Testis (tissue), 5 donors: ENCODE measurements at places on chromosomes 11 and 22.

- no peak for DNase-seq
Measured at GRCh38 chr11:10838881-10839280, 19.0 kb downstream of the ZBED5 start.

- peak; percentile 75 for DNase-seq
Measured at GRCh38 chr11:65884716-65885092, 3.6 kb downstream of the FIBP start.

DNA sequence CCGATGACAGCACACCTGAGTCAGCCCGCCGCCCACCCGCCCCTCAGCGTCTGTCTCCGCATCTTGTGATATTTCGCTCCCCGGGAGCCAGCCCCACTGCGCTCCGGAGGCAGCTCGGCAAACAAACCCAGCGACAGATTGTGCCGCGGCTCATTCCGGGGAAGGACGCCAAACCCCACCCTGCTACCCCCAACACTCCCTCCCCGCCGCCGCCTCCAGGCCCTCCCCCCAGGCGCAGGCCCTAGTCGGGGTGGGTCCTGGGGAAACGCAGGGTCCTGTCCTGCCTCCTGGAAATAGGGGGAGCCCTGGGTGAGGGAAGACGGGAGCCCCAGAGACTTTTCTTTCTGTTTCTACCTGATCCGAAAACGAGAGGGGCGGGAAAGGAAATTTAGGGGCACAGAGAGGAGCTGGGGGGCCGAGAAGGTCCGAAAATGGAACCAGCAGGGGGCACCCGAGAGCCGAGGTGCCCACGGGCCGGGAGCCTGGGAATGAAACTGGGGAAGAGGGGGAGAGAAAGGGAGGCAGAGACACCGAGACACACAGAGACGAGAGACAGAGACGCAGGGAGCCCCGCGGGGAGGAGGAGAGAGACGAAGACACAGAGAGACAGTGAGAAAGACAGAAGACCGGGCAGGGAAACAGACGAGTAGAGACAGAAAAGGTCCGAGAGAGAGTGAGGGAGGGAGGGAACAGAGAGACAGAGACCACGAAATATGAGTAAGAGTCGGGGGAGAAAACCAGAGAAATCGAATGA is 1.7 kb upstream of the RTN4RL2 start:
- DNase-seq, result peak; percentile 59

- no peak for DNase-seq
Measured at GRCh38 chr11:6356503-6357055, 33.7 kb upstream of the SMPD1 start.

- DNase-seq, result no peak
Measured at GRCh38 chr11:101786421-101786820, 128.4 kb upstream of the CEP126 start.

- DNase-seq, result no peak
Measured at GRCh38 chr22:21907638-21908522, 40.4 kb upstream of the MAPK1 start.

DNA sequence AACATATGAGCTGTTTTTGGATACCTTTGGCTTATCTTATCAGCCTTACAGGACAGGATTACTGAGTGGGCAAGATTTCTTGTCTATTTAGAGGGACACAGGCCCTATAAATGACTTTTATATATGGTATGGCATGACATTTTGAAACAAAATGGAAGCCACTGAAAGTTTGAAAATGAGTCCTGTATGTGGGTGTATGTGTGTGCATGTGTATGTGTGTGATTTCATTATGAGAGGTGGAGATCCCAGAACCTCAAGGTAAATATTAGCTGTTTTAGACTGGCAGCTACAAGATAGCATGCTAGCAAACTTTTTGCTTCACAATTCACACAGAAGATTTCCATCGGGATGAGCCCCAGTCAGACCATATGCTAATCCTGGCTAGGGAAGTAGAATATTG is 970.5 kb upstream of the CCDC90B start:
- no peak for DNase-seq

- no peak for DNase-seq
Measured at GRCh38 chr11:12258451-12258850, 118.9 kb upstream of the PARVA start.

- no peak for DNase-seq
Measured at GRCh38 chr22:50703726-50704509, 31.3 kb downstream of the SHANK3 start.

DNA sequence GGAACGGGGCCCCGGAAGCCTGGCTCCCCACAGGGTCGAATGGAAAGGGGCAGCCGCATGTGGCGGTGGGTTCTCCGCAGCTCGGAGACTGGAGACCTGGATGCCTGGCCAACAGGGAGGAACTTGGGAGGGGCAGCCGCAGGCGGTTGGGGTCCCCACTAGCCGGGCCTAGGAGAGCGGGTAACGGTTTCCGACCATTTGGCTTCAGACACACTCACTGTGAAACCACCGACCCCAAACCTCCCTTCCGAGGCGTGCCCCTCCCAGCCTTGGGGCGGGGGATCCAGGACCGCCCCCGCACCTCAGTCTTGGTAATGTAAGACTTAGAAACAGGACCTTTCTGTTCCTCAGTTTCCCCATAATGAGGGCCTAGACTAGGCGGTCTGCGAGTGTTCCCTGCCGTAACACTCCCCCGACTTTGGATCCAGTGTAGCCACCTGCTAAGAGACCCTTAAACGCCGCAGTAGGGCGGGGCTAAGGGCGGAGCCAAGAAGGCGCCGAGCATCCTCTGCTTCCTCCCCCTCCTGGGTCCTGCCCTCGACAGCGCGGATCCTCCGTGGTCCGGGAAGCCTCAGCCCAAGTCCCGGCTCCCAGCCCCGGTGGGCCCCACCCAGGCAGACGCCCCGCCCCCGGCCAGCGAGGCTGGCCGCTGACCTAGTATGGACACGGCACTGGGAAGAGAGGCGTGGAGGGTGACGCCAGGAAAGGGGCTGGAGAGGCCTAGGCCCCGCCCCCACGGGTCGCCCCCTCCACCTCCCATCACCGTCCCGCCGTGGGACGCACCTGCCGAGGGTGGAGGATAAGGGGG is 1.8 kb upstream of the RASGRP2 start:
- peak; percentile 84 for DNase-seq

DNA sequence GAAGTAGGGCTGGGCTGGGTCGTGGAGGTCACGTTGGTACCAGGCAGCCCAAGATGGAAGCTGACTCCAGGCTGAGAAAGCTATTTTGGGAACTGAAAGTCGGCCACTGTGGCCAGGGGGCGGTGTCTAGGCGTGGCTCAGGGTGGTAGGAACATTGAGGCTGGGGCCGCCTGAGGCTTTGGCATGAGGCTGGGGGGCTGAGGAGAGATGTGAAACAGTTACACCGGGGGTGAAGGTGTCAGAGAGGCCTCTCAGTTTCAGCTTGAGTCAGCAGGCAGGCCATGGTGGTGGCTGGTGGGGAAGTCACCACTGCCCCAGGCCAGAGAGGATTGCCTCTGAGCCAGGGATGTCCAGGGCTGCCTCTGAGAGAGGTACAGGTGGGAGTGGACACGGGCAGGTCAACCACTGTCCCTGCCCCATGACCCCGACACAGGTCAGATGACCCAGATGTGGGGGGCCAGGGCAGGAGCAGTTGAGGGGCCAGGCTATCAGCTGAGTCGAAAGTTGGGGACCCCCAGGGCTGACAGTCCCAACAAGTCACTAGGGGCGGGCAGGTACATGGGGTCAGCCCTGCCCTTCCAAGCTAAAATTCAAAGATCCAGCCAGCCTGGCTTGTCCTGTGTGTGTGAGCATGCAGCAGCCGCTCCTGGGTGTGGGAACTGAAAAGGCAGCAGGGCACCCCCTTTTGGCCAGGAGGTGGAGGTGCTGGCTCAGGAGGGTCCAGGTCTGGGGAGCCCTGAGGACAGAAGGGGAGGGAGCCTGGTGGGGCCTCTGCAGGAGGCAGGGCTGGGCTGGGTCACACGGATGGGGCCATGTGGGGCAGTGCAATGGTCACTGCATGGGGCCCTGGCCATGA is 7.2 kb downstream of the KCNK7 start:
- peak; percentile 62 for DNase-seq

- no peak for DNase-seq
Measured at GRCh38 chr22:42310291-42311015, 40.0 kb upstream of the TCF20 start.

DNA sequence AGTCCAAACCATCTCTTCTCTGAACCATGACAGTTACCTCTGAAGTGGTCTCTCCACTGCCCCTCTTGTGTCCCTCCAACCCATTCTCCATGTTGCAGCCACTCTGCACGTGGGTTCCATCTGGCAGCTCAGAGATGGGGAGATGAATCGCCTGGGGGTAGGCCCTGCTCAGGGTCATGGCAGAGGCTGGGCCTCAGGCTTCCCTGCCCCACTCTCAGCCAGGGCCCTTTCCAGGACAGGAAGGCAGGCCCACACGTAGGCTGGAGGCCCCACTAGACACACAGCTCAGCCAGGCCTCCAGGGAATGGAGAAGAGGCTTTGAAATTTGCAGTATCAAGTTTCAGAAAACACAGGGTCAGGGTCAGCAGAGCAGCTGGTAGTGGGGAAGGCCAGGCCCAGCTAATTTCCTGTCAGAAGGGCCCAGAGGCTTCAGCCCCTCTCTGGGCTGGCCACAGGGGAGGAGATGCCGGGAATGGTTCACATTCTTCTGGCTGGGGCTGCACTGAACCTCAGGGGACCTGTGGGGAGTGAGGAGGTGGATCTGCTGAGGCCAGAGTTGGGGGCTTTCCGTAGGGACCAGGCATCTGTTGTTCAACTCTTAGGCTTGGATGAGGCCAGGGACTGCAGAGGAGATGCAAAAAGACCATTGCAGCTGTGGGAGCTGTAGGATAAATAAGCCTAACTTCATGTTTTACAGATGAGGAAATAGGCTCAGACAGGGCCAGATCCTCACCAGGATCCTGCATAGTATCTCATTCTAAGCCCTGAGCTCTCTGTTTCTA is 101.6 kb downstream of the SWAP70 start:
- DNase-seq, result peak; percentile 76
